ENCODE measurements at places on chromosomes 13 and 19. TPM values are rescaled to one million over a fixed set of nuclear protein-coding genes. Genes with fewer than 3 reads are reported as not detected.

Gene PSG3
- total RNA-seq, result not detected

Gene TMEM238
- total RNA-seq, result 22.8 TPM

Gene MADCAM1
- 0.17 TPM for total RNA-seq

Gene C19orf33
- 169 TPM for total RNA-seq

Gene SIGLECL1
- not detected for total RNA-seq

Gene PMIS2
- total RNA-seq, result not detected

Gene CALR3
- total RNA-seq, result not detected

Gene SIAH3
- total RNA-seq, result not detected

Gene GRIK5
- total RNA-seq, result not detected

Gene OR10H3
- not detected for total RNA-seq

Gene PNMA8C
- total RNA-seq, result not detected
